ENCODE measurements at places on chromosomes 6 and 20.

GRCh38 chr6:57302477-57302876, 15.0 kb upstream of the PRIM2 start:
- no peak for DNase-seq

GRCh38 chr6:169831450-169832246, 80.2 kb downstream of the ERMARD start:
- peak; percentile 52 for DNase-seq

DNA sequence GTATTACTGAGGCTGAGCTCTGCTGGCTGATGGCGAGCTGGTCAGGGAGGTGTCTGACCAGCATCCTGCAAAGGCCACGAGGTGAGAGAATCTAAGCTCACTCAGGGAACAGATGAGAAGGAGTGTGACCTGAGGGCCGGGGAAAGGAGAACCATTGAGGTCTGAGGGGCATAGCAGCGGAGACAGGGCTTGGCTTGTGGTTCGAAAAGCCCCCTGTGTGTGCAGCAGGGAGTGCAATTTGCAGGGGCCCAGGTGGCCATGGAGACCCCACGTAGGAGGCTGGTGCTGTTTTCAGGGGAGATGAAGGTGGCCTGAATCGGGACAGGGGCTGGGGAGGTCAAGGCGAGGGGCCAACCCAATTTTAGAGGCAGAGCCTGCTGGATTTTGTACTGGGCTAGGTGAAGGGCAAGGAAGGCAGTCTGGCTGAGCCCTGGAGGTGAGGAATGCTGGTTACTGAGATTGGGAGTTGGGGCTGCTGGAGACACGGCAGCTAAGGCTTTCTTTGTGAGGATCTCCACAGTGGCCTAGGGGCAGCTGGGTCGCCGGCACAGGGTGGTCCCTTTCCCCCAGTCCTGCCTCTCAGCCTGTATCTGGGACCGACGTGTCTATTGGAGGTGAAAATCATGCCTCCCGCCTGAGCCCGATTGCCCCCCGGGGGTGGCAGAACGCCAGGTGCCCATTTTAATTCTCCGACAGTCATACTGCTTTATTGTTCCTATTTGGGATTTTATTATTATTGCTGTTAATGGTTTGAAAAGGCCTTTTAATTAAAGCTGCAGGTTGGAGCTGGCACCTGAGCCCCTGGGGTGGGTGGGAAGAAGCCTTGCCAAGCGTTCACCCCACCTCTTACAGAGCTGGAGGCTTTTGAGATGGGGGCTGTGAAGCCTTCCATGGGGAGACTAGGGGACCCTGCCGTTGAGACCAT, 28.4 kb downstream of the DLGAP4 start:
- DNase-seq: no peak

- DNase-seq: no peak
These were observed 13.8 kb downstream of the MMP24 start for GRCh38 chr20:35240083-35240810.

DNA sequence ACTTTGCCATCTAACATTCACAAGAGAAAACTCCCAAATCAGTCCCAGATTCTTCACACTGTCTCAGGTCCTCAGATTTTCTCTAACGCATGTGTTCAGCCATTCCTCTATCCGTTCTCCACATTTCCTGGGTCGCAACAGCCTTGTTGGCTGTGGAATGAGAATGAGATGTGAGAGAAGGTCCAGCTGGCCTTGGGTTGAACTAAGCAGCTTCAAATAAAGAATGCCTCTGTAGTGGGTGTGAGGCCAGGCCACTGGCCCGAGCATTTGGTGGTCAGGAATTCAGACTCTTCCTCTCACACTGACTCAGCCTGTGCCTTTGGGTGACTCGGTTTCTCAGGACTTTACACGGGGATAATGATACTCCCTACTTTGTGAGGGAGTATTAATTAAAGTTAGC, 73.8 kb upstream of the CCN6 start:
- no peak for DNase-seq

DNA sequence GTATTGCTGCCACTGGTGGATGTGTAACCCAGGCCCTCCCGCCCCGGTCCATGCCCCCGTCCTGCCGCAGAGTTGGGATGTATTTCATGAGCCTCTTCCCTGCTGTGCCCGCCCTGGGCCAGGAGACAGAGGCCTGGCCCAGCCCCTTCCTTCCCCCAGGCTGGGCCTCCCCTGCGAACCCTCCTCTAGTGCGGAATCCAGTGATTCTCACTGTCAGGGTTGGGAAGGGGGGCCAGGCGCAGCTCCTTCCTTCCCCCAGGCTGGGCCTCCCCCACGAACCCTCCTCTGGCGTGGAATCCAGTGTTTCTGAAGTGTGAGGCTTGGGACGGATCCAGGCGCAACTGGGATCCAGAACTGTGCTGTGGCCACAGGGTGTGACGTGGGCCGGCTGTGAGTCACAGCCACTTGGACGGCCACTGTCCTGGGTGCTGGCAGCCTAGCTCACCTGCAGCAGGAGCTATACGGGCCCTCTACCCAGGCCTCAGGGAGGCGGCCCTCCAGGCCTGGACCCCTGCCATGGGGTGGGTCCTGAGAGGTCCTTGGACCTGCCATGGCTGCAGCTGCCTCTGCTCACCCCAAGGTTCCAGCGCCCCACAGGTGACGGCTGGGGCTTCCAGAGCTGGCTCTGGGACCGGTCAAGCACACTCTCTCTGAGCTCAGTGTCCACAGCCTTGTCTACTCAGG, 28.3 kb downstream of the COL20A1 start:
- no peak for DNase-seq
